Activated T-helper 2 cell treated with anti-CD3 and anti-CD28 coated beads, Interferon-gamma antibody, Interleukin-2, Interleukin-4, amounts not matched to agents 10 μg/mL and 5 μg/mL and 100 μg/mL, durations not matched to agents 14 hours and 24 hours and 36 hours (primary cell): ENCODE measurements at places on chromosomes 2 and 18.

GRCh38 chr2:213834331-213834730 is 550.1 kb downstream of the SPAG16 start:
- H3K27me3 ChIP-seq, result no peaks in the 10 kb centered on the region
- H3K36me3 ChIP-seq, result no peaks in the 10 kb centered on the region
- DNase-seq, result no peak
- no peaks in the 10 kb centered on the region for H3K4me1 ChIP-seq
- no peak overlapping the region for H3K27ac ChIP-seq
- no peak overlapping the region for H3K4me3 ChIP-seq

- no peak overlapping the region for H3K4me3 ChIP-seq
- H3K27me3 ChIP-seq, result no peaks in the 10 kb centered on the region
- DNase-seq, result no peak
- no peaks in the 10 kb centered on the region for H3K36me3 ChIP-seq
Measured at GRCh38 chr2:70005752-70006446, 44.5 kb upstream of the ASPRV1 start.

- peak overlapping the region; percentile 62 for H3K4me3 ChIP-seq
- H3K27ac ChIP-seq, result no peak overlapping the region
- peaks cover 32% of the 10 kb centered on the region for H3K27me3 ChIP-seq
- DNase-seq, result no peak
- H3K4me1 ChIP-seq, result peaks cover 33% of the 10 kb centered on the region
- H3K36me3 ChIP-seq, result peaks cover 3% of the 10 kb centered on the region
Measured at GRCh38 chr2:42793334-42794270, 1.2 kb upstream of the HAAO start.

- H3K27ac ChIP-seq, result no peak overlapping the region
- no peak for DNase-seq
- H3K27me3 ChIP-seq, result peaks cover 17% of the 10 kb centered on the region
- no peaks in the 10 kb centered on the region for H3K36me3 ChIP-seq
Measured at GRCh38 chr2:160068906-160069305, 6.5 kb upstream of the PLA2R1 start.

- peaks cover 6% of the 10 kb centered on the region for H3K4me1 ChIP-seq
- H3K27me3 ChIP-seq, result no peaks in the 10 kb centered on the region
- no peak overlapping the region for H3K27ac ChIP-seq
- H3K4me3 ChIP-seq, result no peak overlapping the region
- DNase-seq, result no peak
Measured at GRCh38 chr18:78934551-78935225, 44.9 kb upstream of the SALL3 start.

DNA sequence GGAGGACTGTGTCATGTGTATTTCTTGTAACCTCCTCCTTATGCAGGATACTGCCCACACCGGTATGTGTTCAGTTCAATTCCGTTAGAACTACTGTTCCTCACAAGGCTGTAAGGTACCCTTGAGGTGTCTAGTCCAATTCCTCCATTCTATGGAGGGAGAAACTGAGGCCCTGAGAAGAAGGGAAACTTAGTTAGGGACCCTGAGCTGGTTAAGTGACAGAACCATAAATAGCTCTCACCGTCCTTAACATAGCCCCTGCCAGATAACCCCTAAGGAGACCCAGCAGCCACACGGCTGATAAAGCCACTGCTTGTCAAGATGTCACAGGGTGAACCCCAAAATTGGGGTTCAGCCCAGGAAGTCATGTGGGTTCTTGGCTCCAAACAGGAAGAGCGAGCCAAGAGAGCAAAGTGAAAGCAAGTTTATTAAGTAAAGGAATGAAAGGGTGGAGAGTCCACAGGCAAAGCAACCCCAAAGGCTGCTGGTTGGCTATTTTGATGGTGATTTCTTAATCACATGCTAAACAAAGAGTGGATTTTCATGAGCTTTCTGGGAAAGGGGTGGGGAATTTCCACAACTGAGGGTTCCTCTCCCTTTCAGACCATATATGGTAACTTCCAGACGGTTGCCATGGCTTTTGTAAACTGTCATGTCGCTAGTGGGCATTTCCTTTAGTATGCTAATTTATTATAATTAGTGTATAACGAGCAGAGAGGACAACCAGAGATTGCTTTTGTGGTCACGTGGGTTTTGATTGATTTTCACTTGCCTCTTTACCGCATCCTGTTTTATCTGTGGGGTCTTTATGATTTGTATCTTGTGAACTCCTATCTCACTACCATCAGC is 83.4 kb upstream of the RTN4 start:
- H3K36me3 ChIP-seq, result no peaks in the 10 kb centered on the region
- H3K4me1 ChIP-seq, result peaks cover 20% of the 10 kb centered on the region
- DNase-seq, result peak; percentile 41
- H3K27ac ChIP-seq, result peak overlapping the region; percentile 92

- H3K4me1 ChIP-seq, result no peaks in the 10 kb centered on the region
- no peak overlapping the region for H3K27ac ChIP-seq
- DNase-seq, result no peak
Measured at GRCh38 chr18:32422201-32422600, 48.5 kb downstream of the GAREM1 start.

- H3K4me3 ChIP-seq, result no peak overlapping the region
- H3K36me3 ChIP-seq, result peaks cover 68% of the 10 kb centered on the region
- no peak for DNase-seq
- H3K4me1 ChIP-seq, result peaks cover 2% of the 10 kb centered on the region
- H3K27me3 ChIP-seq, result no peaks in the 10 kb centered on the region
Measured at GRCh38 chr2:210454336-210454735, 22.2 kb downstream of the LANCL1 start.

- no peak overlapping the region for H3K27ac ChIP-seq
- H3K36me3 ChIP-seq, result no peaks in the 10 kb centered on the region
- no peaks in the 10 kb centered on the region for H3K4me1 ChIP-seq
- H3K4me3 ChIP-seq, result no peak overlapping the region
Measured at GRCh38 chr2:109117780-109118179, 11.2 kb upstream of the SH3RF3 start.

- H3K4me3 ChIP-seq, result no peak overlapping the region
- no peak overlapping the region for H3K27ac ChIP-seq
- no peak for DNase-seq
- H3K27me3 ChIP-seq, result no peaks in the 10 kb centered on the region
Measured at GRCh38 chr2:129263939-129264338, 715.5 kb upstream of the RAB6C start.

- no peaks in the 10 kb centered on the region for H3K36me3 ChIP-seq
- H3K27me3 ChIP-seq, result no peaks in the 10 kb centered on the region
- H3K4me3 ChIP-seq, result no peak overlapping the region
- H3K4me1 ChIP-seq, result no peaks in the 10 kb centered on the region
- DNase-seq, result no peak
- no peak overlapping the region for H3K27ac ChIP-seq
Measured at GRCh38 chr18:52937840-52938239, 597.8 kb downstream of the DCC start.

DNA sequence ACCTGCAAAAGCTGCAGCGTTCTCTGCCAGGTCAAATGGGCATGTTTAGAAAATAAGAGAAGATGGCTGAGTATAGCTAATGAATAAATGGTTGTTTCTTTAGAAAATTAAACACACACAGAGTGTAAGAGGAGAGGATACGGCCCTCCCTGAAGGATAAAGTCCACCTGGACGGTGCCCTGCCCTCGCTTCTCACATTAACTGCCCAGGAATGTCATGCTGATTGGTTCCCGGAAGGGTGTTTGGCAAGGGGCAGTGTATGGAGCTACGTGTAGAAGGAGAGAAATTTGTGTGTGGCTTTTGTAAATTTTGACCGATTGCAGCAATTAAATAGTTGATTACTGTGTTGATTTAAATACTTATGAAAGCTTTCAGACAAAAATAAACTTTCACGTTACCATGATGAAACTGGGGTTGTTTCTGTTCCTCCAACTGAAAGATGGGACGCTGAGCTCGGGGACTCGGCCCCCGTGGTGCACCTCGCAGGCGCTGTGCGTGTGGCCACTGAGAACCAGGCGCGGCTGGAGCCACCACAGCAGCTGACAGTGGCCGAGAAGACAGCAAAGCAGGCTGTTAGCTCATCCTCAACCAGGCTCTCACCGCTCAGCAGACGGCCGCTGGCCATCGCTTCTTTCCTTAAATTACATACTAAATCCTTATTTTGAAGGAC is 22.7 kb downstream of the MPPE1 start:
- peaks cover 61% of the 10 kb centered on the region for H3K36me3 ChIP-seq
- H3K4me1 ChIP-seq, result peaks cover 23% of the 10 kb centered on the region
- H3K27ac ChIP-seq, result no peak overlapping the region
- DNase-seq, result no peak
- no peaks in the 10 kb centered on the region for H3K27me3 ChIP-seq

GRCh38 chr2:104888489-104889258 is 34.8 kb downstream of the POU3F3 start:
- H3K4me3 ChIP-seq, result no peak overlapping the region
- H3K27me3 ChIP-seq, result peaks cover 5% of the 10 kb centered on the region
- no peak overlapping the region for H3K27ac ChIP-seq
- H3K4me1 ChIP-seq, result peaks cover 12% of the 10 kb centered on the region
- no peaks in the 10 kb centered on the region for H3K36me3 ChIP-seq
- no peak for DNase-seq

GRCh38 chr2:121993682-121994081 is 238.2 kb downstream of the TSN start:
- no peak overlapping the region for H3K27ac ChIP-seq
- no peak for DNase-seq
- H3K27me3 ChIP-seq, result peaks cover 4% of the 10 kb centered on the region
- no peak overlapping the region for H3K4me3 ChIP-seq
- no peaks in the 10 kb centered on the region for H3K36me3 ChIP-seq

GRCh38 chr2:8676921-8677645 is 4.8 kb upstream of the ID2 start:
- H3K36me3 ChIP-seq, result peaks cover 33% of the 10 kb centered on the region
- no peak for DNase-seq
- H3K27ac ChIP-seq, result no peak overlapping the region
- H3K4me1 ChIP-seq, result peaks cover 25% of the 10 kb centered on the region

- H3K27ac ChIP-seq, result no peak overlapping the region
- H3K4me1 ChIP-seq, result peaks cover 2% of the 10 kb centered on the region
- H3K27me3 ChIP-seq, result no peaks in the 10 kb centered on the region
Measured at GRCh38 chr2:10785260-10785659, 27.3 kb downstream of the PDIA6 start.

GRCh38 chr18:6639305-6639704 is 90.2 kb upstream of the ARHGAP28 start:
- no peak overlapping the region for H3K27ac ChIP-seq
- H3K27me3 ChIP-seq, result no peaks in the 10 kb centered on the region
- no peak overlapping the region for H3K4me3 ChIP-seq
- H3K4me1 ChIP-seq, result no peaks in the 10 kb centered on the region
- no peaks in the 10 kb centered on the region for H3K36me3 ChIP-seq

DNA sequence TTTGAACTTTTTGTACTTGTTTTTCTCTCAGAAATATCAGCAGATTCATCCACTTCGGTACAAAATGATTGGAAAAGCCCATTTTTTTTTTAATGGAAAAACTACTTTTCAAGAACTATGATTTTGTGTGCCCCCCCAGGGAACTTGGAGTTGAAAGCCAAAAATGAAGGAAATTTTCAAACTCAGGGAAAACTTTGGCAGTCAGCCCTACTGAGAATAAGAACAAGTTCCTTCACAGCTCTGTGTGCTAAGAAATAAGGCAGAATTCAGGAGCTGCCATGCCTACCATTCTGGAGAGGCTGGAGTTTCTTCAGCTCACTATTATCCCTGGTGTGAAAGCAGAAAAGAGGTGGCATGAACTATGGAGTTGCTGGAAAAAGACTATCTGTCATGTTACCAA is 226.0 kb upstream of the SLC35G4 start:
- no peak overlapping the region for H3K27ac ChIP-seq
- no peak for DNase-seq
- H3K27me3 ChIP-seq, result no peaks in the 10 kb centered on the region
- no peak overlapping the region for H3K4me3 ChIP-seq
- H3K36me3 ChIP-seq, result no peaks in the 10 kb centered on the region
- H3K4me1 ChIP-seq, result no peaks in the 10 kb centered on the region

DNA sequence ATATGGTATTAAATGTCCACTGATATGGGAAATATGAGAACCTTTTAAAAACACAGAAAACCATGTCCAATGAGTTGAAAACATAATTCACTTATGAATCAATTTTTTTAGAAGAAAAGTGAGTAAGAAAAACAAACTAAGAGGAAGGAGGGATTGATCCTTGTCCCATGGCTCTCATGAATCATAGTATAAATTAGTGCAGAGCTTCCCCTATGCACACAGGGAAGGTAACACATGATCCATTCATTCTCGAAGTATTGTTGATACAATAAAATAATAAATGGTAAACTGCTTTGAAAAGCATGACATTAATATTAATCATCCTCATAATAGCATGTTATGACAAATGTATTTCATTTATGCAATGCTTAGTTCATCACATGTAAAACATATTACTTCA is 872.0 kb upstream of the CNTNAP5 start:
- no peaks in the 10 kb centered on the region for H3K4me1 ChIP-seq
- no peak for DNase-seq
- no peak overlapping the region for H3K27ac ChIP-seq
- no peak overlapping the region for H3K4me3 ChIP-seq
- no peaks in the 10 kb centered on the region for H3K36me3 ChIP-seq

- no peak overlapping the region for H3K4me3 ChIP-seq
- peaks cover 8% of the 10 kb centered on the region for H3K27me3 ChIP-seq
Measured at GRCh38 chr2:26903676-26904075, 55.7 kb downstream of the DPYSL5 start.

GRCh38 chr2:189116087-189116486 is 63.5 kb downstream of the COL5A2 start:
- no peak overlapping the region for H3K4me3 ChIP-seq
- H3K4me1 ChIP-seq, result no peaks in the 10 kb centered on the region
- no peaks in the 10 kb centered on the region for H3K27me3 ChIP-seq
- H3K36me3 ChIP-seq, result no peaks in the 10 kb centered on the region
- DNase-seq, result no peak

GRCh38 chr2:57093020-57093419 is 909.2 kb downstream of the CCDC85A start:
- H3K4me3 ChIP-seq, result no peak overlapping the region
- no peak overlapping the region for H3K27ac ChIP-seq
- DNase-seq, result no peak
- H3K4me1 ChIP-seq, result no peaks in the 10 kb centered on the region

GRCh38 chr2:53569957-53570727 is 197.5 kb upstream of the CHAC2 start:
- no peaks in the 10 kb centered on the region for H3K36me3 ChIP-seq
- DNase-seq, result no peak
- H3K27me3 ChIP-seq, result peaks cover 4% of the 10 kb centered on the region
- H3K4me1 ChIP-seq, result no peaks in the 10 kb centered on the region
- H3K27ac ChIP-seq, result no peak overlapping the region
- H3K4me3 ChIP-seq, result no peak overlapping the region

GRCh38 chr18:80157708-80158343 is 48.8 kb downstream of the ADNP2 start:
- no peaks in the 10 kb centered on the region for H3K36me3 ChIP-seq
- H3K27ac ChIP-seq, result no peak overlapping the region
- DNase-seq, result peak; percentile 48
- H3K27me3 ChIP-seq, result peaks cover 5% of the 10 kb centered on the region
- H3K4me3 ChIP-seq, result no peak overlapping the region

DNA sequence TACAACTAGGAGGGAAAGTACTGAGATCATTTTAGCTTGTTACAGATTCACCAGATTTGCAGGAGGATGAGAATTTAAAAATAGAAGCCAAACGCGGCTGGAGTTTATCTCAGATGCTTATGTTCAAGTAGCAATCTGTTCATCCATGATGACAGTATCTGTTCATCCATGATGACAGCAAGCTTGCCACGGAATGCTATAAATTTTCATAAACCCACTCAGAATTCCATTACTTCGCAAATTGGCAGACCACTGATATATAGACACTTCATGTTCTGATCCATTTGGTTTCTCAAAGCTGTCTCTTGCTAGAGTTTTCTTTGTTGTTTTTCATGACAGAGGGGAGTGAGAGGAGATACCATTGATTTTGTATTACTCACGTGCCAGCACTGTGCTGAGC is 84.2 kb downstream of the GAREM1 start:
- H3K27me3 ChIP-seq, result peaks cover 45% of the 10 kb centered on the region
- H3K4me3 ChIP-seq, result no peak overlapping the region
- peaks cover 3% of the 10 kb centered on the region for H3K4me1 ChIP-seq
